ENCODE measurements at places on chromosomes 1 and 21.

- no peak for DNase-seq
These were observed 176.8 kb downstream of the ATP6V1G3 start for GRCh38 chr1:198363625-198364151.

GRCh38 chr1:215114154-215114933 lies 31.8 kb downstream of the KCNK2 start:
- DNase-seq = peak; percentile 65

- DNase-seq = no peak
These were observed 111.6 kb upstream of the PDE4B start for GRCh38 chr1:65681096-65681495.

DNA sequence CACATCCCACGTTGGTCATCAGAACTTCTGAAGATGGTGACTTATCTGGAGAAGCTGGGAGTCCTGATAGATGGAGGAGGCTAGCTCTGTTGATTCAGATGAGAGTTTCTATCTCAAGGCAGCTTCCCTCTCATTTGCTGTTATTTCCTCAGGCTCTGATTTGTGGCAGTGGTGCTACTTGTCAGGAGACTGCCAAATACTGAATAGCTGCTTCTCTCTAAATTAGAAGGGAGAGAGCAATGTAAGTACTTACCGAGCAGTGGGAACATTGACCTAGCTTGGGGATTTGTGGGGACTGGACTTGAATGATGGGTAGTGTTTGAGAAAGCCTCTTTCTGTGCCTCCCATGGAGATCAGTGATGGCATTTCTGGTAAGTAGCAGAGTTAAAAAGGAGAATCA lies at the start of gene OR10K1:
TSS of gene OR10K1 (plus strand) at position 301 of the 400 bp plus-strand sequence. CDS start 3,728 bp downstream, outside the sequence.
- no peak for DNase-seq

- peak; percentile 32 for DNase-seq
These were observed 16.9 kb upstream of the GNG12 start for GRCh38 chr1:67850151-67850551.

DNA sequence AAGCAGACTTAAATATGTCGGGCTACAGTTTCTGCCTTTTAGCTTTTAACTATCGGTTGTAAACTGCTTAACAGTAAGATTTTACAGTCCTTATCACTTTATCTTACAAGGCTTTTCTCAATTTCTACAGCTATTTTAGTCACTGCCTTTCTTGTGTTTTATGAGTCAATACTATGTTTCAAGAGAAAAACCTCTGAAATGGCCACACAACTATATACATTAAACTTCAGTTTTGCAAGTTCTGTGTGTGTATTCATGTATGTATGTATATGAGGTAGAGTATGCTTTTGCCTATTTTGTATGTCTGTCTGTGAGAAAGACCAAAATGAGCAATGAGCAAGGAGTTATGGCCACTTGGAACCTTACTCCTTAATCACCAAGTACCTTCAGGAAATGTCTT lies 169.8 kb downstream of the SYT2 start:
- DNase-seq = no peak

All from NCI-H1105 (cell line).